ENCODE measurements at places on chromosomes 6 and 20.

DNA sequence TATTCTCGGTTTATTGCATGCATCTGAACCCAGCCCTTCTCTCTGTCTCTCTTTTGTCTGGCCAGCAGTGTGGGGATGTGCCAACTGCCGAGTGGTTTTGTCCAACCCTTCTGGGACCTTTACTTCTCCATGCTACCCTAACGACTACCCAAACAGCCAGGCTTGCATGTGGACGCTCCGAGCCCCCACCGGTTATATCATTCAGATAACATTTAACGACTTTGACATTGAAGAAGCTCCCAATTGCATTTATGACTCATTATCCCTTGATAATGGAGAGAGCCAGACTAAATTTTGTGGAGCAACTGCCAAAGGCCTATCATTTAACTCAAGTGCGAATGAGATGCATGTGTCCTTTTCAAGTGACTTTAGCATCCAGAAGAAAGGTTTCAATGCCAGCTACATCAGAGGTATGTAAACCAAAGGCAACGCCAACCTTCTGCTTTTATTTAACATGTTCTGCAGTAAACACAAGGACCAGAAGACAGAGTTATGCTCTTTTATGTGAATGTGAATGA lies 65.8 kb downstream of the ADGRG6 start:
- no peak for DNase-seq

DNA sequence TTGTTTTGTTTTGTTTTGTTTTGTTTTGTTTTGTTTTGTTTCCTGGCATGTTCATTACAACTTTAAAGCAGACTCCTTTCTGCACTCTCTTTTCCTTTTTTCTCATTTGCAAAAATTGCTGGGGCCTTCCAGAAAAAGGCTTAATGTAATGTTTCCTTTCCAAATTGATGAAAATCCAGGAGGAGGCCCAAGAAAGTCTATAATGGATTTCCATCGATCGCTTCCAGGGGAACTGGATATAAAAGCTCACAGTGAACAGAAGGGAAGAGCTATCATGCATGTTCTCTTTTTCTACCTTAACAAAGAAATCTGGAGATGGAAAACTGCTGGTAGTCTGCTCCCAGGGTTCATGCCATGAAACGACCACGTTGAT lies 28.7 kb downstream of the ISM1 start:
- DNase-seq, result no peak

DNA sequence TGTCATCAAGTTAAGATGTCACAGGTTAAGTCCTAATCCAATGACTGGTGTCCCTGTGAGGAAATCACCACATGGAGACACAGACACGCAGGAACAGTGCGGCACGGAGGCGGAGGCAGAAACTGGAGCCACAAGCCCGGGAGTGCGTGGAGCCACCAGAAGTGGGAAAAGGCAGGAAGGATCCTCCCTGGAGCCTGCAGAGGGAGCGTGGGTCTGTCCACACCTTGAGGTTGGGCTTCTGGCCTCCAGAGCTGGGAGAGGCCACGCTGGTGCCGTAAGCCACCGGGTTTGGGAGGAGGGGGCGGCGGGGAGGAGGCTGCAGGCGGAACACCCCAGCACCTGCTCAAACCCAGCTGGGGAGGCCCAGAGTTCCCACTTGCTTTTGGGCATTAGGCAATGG lies 3.8 kb downstream of the CABLES2 start:
- DNase-seq, result no peak

GRCh38 chr6:140108167-140108566 lies 733.7 kb upstream of the CITED2 start:
- no peak for DNase-seq

- peak; percentile 16 for DNase-seq
Observed at GRCh38 chr6:136784910-136785746, 7.1 kb downstream of the MAP3K5 start.
